ENCODE measurements at places on chromosomes 4 and X.

DNA sequence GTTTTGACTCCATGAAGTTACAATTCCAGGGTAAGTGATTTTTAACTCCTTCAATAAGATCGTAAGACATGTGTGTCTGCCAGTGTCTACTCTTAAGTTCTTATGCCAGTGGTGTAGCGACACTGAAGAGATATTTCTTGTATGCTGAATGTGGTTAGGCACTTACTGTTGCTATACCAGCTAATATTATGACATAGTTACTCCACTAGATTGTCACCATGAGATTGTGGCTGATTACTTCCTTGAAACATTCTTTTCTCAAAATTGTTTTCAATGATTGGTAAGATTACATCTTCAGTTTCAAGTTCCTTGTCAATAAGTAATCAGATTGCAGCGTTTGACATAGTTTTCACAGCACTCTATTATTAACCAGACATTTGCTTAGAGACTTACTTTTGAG is 60.6 kb upstream of the PAGE5 start:
- DNase-seq = no peak

- no peak for DNase-seq
Measured at GRCh38 chr4:145812919-145813318, 125.7 kb downstream of the ZNF827 start.

- DNase-seq = no peak
Measured at GRCh38 chrX:97843200-97843811, 959.6 kb downstream of the RPA4 start.

DNA sequence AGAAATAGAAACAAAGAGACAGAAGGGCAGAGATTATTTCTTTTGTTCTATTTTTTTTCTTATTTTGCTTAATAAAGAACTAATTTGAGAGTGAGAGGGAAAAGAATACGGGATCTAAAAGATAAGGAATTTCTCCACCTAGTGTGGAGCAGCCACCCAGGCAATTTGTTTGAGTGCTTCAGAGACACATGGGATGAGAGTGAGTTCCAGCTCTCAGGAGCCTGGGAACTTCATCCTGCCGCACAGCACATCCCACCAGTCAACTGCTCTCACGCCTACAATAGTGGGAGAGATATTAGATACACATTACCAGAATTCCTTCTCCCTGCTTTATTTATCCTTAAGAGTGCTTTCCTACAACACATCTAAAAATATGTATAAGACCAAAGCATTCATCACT is 946.4 kb downstream of the PDHA2 start:
- DNase-seq = no peak

DNA sequence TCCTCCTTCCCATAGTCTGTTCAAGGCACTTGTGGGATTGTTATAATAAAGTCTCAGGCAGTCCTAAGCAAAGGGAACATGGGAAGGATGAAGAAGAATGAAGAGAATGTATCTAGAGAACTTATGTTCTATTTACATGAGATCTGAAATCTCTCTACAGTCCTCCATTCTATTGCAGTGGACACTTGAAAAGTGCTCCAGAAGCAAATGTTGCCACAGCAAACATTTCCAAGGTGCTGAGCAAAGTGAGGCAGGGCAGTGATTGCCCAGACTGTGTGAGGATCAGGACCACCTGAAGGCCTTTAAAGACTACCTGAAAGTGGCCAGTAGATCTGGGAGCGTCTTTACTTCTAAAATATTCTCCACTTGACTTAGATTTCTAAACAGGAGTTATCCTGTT is 203.5 kb downstream of the RBM46 start:
- no peak for DNase-seq

DNA sequence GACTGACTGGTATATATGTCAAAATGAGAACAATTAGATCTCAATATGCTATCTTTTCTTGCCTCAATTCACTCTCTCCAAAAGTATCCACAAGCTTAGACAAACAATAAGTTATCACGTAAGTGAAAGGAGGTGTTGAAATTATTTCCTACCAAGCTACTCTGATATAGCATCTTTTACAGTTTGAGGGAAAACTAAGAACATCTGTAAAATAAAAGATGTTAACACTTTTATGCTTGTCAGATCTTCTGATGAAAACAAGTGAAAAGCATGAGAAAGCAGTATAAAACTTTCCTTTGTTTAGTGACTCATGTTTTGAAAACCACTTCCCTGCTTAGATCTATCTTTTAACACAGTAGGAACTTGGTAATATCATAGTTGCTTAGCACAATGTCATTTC is 8.4 kb upstream of the MAB21L2 start:
- DNase-seq = no peak

GRCh38 chrX:115625572-115626301 is 64.8 kb downstream of the PLS3 start:
- DNase-seq = no peak

- no peak for DNase-seq
Measured at GRCh38 chr4:55736605-55737183, 82.9 kb upstream of the EXOC1L start.

- no peak for DNase-seq
Measured at GRCh38 chr4:187889651-187890050, 105.9 kb upstream of the ZFP42 start.

DNA sequence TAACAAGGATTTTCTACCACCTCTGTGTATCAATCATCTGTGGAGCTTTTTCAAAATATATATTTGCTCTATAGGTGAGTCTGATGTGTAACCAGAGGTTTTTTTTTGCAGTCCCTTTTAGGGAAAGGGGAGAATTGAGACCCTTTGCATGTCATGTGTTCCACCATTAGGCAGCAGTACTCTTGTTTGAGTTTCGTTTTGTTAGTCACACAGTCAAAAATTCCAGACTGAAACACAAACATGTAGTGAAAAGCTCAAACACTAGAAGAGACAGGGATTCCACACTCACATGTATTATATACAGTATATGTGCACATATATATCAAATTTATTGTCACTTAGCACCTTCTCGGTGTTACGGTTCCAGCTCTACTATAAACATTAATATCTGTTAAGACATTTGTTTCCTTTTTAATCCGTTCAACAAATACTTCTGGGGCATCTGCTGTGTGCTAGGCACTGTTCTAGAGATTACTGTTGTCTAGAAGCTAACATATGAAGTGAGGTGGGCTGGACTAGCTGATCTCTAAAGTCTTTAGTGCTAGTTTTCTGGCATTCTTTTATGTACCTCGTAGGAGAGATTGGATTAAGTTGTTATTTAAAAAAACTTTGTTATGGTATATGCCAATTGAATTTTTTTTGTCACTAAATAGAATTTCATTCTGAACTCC is 5.5 kb downstream of the USP9X start:
- DNase-seq = no peak

- DNase-seq = no peak
Measured at GRCh38 chr4:121168446-121169281, 4.5 kb upstream of the TNIP3 start.

- no peak for DNase-seq
Measured at GRCh38 chr4:165415910-165416309, 37.1 kb downstream of the CPE start.

DNA sequence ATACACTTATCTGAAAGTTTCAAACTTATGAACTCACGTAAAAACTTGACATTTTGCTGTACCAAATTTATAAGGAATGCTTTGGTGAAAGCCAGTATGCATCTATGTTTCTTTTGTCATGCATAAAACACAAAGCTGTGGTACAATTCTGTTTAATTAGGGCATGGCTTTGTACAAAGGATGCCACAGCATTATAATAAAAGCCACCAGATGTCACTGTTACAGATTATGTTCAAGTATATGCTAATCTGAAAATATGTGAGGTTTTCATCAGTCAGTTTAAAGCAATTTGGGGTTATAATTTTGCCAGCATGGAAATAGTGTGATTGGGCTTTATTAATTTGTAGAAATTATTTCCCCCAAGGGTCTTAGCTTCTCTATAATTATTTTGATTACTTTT is 69.0 kb downstream of the ATOH1 start:
- DNase-seq = no peak

GRCh38 chr4:21517126-21517859 is 431.3 kb downstream of the KCNIP4 start:
- no peak for DNase-seq

DNA sequence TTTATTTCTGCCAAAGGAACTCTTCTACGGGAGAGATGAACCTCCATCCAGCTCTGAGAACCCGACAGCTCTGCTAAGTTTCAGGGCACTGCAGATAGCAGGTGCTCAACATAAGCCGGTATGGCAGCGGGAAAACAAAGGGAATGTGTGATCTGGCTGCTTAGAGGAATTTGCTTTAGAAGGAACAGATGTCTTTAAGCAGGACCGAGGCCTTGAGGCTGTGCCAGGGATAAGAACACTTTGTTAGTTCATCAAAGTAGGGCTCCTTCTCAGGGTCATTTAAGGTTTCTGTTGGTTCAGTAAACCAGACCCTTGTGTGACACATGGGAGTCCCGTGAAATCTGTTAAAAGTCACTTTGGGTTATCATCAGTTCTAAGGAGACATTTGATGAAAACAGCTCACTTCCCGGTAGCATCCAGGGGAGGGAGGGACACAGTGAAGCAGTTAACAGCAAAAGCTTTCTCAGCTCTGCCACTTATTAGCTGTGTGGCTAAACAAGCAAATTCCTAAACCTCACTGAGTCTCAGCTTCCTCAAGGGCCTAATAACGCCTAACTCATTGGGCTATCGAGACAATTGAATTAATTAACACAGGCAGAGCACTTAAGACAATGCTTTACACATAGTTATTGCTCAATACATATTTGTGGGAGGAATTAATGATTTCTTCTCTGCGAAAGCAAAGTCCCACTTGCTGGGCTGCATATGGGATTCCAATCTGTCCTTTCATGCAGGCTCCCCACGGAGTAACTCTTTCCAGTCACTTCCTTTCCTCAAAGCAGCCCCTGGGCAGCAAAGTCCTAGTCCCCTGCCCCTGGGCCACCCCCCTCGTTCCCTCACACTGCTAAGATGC is 2.9 kb upstream of the FTSJ1 start:
- no peak for DNase-seq

- DNase-seq = no peak
Measured at GRCh38 chr4:68469482-68469881, 22.2 kb downstream of the TMPRSS11E start.

- no peak for DNase-seq
Measured at GRCh38 chrX:97766501-97767095, 882.9 kb downstream of the RPA4 start.

DNA sequence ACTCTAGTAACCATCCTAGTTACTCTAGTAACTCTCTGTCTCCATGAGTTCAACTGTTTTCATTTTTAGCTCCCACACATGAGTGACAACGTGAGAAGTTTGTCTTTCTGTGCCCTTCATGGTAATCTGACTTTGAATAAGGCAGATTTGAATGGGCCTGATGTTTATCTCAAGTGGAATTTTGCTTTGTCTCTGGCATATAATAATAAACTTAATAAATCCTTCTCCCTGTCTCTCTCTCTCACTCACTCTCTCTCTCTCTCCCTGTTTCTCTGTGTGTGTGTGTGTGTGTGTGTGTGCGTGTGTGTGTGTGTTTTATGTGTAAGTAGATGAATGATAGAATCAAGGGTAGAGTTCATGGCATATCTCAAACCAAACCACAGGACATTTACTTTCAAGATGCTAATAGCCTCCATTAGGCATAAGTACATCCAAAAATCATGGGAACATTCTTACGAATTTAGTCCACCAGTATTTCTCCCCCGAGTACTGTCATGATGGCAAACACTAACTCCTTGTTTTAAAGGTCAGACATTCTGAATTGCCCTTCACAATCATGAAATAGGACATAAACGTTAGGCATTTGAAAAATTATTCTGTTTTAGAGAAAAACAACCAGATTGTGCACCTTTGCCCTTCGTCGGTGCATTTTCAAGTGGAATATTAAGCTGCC is 193.1 kb downstream of the SPATA18 start:
- no peak for DNase-seq

GRCh38 chrX:39275500-39276068 is 474.3 kb downstream of the MID1IP1 start:
- DNase-seq = no peak

DNA sequence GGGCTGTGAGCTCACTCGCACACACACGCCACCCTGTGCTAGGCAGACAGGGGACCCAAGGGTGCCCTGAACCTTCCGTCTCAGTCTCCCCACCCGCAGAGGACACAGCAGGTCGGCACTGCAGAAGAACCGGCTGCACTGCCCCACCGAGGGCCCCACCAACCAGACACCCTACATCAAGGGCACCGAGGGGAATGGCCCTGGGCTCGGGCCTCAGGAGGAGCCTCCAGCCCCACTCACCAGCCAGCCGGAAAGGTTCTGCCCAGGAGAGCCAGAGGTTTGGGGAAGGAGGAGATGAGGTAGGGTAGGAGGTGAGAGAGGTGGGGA is 45.9 kb downstream of the FAM53A start:
- DNase-seq = no peak

DNA sequence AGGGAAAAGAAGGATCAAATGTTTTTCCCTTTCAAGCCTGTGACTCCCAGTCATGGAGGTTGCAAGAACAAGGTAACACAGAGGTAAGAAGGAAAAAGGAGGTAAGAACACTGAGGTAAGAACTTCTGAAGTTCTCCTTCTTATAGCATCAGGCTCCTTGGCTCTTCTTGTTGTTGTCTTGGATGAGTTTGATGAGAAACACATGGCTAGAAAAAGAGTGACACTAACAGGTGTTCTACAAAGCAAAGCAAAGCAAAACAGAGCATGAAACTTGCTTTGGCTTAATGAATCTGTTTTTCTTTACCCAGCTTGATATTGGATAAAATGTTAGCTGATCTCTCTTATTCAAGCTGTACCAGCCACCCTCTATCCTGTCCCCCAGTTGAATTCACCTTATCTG is 231.2 kb upstream of the F9 start:
- DNase-seq = no peak

GRCh38 chrX:122552286-122552800 is 631.7 kb upstream of the GRIA3 start:
- no peak for DNase-seq

DNA sequence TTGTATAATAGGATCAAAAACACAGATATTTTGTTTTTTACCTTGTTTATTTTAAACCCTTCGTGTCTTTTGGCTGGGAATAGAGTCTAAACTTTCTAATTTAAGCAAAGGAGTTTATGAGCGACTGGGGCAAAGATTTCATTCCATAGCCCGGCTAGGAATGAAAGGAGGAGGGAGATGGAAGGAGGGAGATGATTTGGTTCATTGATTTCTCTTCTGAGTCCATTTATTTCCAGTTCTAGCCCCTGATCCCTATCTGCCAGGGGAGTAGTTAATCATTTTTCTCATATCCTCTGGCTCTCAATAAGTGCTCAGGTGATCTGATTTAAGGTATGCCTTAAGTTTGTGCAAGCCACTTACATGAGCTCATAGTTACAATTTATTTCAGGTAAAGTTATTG is 120.0 kb downstream of the SPRY1 start:
- DNase-seq = no peak
